8988T (cell line): ENCODE measurements at places on chromosomes 16 and 17.

- DNase-seq, result no peak
Observed at GRCh38 chr17:33803686-33804085, 451.4 kb upstream of the CCL2 start.

GRCh38 chr17:6094453-6094852, 24.3 kb downstream of the WSCD1 start:
- DNase-seq, result no peak

DNA sequence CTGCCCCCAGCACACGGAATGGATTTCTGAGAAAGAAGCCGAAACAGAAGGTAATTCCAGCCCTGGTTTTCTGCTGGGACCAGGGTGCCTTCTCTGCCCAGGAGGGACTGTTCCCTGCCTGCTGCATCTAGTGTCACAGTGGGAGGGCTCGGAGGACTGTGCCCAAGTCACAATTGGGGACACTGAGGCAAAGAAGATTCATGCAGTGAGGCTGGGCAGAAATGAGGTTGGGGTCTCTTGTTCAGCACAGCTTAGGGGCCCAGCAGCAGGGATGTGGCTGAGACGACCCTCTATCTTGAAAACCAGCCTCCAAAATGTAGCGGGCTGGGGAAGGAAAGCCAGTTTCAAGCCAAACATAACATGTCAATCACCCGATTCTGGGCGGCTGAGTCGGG, 592 bp downstream of the IL21R start:
- no peak for DNase-seq

GRCh38 chr17:41684035-41684434, 4.7 kb upstream of the EIF1 start:
- DNase-seq, result no peak

GRCh38 chr16:72457243-72457940, 285.4 kb upstream of the PMFBP1 start:
- DNase-seq, result no peak

GRCh38 chr17:57502811-57503241, 242.3 kb downstream of the CCDC182 start:
- no peak for DNase-seq

- DNase-seq, result no peak
Observed at GRCh38 chr17:28944862-28945741, 6.2 kb downstream of the PHF12 start.

DNA sequence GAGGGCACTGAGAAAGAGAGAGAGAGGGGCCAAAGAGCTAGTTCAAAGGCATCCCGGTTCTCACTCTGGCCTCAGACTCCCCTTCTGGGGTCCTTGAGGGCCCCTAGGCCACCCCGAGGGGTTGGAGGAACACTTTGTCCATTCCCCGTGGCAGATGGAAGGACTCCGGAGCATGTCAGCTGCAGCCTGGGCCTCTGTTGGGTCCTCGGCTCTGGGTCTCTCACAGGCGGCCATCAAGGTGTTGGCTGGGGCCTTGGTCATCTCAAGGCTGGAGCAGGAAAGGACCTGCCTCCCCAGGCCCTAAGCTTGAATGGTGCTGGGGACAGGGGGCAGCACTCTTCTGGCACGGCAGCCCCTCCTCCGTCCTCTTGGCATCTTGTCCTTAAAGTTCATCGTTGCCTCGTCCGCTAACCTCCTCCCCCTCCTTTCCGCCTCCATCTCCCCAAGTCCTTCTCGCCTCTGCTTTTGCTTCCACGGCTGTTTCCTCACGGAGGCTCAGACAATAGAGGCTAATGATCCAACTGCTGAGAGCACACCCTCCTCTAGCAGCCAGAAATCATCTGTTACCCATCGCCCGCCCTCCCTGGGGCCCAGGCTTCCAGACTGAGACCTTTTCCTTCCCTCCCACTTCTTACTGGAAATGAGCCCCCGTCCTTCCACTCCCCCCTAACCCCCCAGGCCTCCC, 23.3 kb downstream of the CCR7 start:
- no peak for DNase-seq

- no peak for DNase-seq
Observed at GRCh38 chr17:16211590-16211989, 3.7 kb downstream of the NCOR1 start.

DNA sequence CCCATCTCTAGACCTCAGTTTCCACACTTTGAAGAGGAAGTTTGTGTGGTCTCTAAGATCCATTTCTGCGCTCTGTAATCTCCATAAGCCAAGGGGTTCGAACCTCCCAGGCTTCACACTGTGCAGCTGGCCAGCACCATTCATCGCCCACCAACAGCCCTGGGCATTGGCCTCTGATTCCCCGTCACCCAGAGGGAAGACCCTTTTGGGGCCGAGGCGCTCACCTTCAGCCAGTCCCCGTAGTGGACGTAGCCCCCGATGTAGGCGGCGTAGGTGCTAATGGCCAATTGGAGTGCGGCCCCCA, 678 bp downstream of the TMEM101 start:
- no peak for DNase-seq

DNA sequence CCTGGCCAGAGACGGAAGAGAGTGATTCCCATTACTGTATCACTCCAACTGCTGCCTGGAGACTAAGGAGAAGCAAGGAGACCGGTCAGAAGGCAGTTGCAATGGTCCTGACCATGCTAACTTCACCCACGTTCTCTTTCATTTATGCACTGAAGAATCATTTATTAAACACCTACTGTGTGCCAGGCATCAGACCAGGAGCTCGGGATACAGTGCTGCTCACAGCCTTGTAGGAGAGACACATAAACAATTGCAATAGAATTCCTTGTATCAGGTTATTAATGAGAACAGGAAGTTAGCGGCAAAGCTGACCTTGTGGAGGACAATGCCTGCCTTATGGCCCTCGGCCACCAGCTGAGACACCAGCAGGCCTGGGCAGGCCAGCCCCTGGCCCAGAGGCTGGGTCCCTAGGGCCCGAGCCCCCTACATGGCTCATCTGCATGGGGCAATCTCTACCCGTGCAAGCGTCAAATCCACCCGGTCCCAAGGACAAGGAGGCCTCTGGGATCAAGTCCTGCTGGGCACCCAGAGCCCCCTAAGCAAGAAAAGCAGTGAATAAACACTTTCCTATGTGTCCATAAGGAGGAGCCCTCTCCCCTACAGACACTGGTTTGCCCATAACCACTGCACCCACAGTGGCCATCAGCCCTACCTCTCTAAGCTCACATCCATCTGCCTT, 8.6 kb upstream of the ENPP7 start:
- DNase-seq, result no peak

DNA sequence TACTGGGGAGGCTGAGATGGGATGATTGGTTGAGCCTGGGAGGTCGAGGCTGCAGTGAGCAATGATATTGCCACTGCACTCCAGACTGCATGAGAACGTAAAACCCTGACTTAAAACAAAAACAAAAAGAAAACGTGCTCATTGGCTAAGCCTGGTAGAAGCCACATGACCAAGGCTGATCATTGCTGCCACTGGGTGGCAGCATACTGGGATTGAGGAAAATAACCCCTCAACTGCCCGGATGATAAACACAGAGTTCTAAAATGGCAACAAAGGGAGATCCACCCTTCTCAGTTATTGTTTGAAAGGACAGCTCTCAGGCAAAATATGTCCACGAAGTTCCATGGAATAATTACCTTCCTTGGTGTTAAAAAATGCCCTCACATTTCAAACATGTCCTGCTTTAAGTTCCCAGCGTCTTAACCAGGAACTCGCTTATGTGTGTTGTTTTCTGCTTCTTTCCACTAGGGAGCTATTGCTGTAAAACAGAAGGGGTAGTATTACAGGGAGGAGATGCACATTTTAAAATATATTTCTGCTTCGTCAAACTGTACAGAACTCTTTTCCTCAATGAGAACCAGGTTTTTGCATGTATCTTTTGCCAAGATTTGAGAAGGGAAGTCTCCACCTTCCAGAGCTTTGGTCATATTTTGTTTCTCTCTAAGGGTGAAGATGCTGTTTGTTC, 675.3 kb downstream of the MAF start:
- DNase-seq, result no peak

- DNase-seq, result no peak
Observed at GRCh38 chr17:69525920-69526841, 111.7 kb downstream of the MAP2K6 start.
